NCI-H82 (cell line): ENCODE measurements at places on chromosomes 3 and 15.
A peak's percentile ranks its signal among the peaks of the same experiment; 100 is the strongest.

GRCh38 chr3:194572143-194572789 is 61.0 kb downstream of the TMEM44 start:
- no peak for DNase-seq

GRCh38 chr3:72810063-72810462 is 38.2 kb downstream of the SHQ1 start:
- DNase-seq, result peak; percentile 41

DNA sequence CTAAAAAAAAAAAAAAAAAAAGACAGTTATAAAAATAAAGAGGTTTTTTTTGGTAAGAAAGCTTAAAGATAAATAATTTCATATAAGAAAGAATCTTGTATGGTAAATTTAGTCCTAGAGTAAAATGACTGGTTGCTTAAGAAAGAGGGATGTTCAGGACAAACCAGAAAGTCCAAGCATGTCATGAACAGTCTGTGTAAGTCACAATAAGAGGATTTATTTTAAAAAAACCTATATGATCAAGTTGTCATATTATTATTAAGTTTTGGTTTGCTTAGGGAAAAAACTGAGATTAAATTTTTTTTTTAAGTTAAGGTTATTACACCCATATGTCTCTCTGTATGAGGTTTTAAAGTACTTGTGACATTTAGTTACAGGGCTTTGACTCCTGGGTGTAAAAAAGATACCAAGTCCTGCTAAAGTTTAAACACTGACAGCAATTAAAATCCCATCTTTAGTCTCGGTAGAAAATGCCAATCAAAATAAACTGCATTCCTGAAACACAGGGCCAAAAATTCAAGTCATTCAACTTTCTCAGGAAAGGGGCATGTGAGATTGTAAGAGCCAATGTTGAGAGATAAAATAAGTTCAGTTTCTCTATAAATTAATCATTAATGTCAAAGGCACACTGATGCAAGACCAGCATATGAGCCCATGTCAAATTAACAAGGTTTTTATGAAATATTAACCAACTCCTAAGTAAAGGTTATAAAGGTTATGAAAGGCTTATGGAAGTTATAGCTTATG is 8.5 kb upstream of the BDH1 start:
- peak; percentile 38 for DNase-seq

DNA sequence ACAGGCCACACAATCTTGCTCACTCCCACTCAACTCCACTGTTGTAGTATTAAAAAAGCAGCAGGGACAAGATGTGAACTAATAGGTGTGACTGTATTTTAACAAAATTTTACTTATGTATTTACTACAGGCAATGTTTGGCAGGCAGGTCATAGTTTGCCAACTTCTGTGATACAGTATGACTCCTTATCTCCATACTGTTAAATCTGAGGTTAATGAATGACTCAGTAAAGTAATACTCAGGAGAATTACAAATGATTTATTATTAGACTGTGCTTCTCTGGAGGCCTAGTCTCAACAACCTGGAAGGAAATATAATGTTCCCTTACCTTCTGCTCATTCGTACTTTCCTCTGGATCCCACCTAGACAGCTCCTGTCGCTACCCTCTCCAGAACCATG is 258.6 kb upstream of the KCNMB2 start:
- no peak for DNase-seq

DNA sequence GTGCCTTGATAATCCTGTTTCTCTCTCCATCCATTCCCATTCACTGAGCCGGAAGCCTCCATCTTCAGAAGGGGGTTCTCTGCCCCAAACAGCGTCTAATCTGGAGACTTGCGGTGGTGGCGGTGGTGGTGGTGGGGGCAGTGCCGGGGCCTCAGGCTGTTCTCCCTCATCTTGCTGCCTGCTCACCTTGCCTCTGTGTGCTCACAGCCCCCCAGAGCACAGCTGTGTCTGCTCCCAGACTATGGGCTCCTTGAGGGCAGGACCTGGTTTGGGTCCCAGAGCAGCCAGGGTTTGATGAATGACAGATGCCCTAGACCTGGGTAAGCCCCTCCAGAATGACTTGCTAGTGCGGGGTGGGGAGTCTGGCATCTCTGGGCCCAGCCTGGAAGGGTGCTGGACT is 430 bp upstream of the PSTPIP1 start:
- no peak for DNase-seq

DNA sequence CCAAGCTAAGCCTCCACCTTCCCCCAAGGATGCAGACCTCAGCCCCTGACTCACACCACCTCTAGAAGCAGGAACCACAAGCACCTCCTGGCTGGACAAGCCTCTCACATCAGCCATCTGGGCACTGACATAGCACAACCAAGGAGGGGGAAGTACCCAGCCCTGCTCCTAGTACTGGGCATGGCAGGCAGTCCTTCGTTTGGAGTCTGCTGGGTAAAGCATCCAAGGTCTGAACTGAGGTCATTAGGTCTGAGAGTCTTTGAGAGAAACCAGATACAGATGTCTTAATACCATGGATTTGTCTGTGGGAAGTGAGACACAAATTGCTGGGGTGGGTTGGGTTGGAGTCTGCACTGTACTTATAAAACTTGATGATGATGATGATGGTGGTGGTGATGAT is 61.8 kb downstream of the CCDC33 start:
- DNase-seq, result no peak

DNA sequence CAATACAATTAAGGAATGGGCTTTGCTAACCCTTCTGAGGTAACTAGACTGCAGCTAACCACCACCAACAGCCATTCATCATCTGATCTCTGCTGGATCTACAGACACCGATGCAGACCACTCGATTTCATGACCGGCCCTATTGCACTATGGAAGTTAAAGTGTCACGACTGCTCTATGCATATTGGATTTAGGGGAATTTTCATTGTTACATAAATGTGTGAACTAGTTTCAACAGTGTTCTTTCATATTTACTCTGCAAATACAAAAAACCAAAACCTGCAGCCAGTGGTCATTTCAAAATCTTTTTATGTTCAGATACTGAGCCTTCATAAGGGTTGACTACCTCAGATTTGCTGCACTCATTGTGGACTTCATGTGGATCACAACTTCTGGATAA is 14.5 kb downstream of the CDV3 start:
- no peak for DNase-seq

- no peak for DNase-seq
Observed at GRCh38 chr3:134522541-134522940, 36.7 kb downstream of the CEP63 start.

- no peak for DNase-seq
Observed at GRCh38 chr3:72904163-72904562, 16.3 kb downstream of the GXYLT2 start.

DNA sequence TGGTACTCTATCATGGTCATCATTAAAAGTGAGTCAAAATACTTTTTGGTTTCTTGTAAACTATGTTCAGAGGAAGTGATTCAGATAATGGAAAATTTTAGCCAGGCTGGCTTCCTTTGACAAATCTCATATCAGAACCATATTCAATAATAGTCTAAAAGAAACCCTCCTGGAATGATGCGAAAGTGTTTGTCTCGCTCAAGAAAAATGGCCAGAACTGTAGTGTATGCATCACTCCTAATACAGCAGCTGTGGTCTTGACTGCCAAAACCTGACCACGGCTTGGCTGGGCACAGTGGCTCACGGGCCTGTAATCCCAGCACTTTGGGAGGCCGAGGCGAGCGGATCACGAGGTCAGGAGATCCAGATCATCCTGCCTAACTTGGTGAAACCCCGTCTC is 35.6 kb upstream of the KCNMB2 start:
- DNase-seq, result no peak

DNA sequence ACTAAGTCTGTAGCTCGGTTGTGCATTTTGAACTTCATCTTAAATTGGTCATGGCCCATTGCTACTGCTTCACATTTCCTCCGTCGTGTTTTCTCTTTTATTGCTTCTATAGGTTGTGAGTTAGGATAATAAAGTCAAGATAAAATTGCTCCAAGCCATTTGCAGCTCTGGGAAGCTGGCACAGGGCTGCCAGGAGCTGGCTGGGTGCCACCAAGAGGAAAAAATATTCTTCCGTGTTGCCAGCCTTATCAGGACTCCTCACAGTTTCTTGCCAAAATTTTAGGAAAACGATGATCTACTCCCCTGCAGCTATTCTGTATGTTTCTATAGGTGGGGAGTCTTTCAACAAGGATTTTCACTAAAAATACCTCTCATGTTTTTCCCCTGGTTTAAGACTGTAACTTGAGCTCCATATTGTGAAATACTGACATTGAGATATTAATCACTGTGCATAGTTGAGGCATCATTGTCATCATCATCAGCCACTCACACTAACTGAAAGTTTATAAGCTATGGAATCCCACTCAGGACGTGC is 55.4 kb upstream of the PIAS1 start:
- DNase-seq, result no peak

- DNase-seq, result no peak
Observed at GRCh38 chr3:123759311-123759710, 124.8 kb downstream of the MYLK start.

DNA sequence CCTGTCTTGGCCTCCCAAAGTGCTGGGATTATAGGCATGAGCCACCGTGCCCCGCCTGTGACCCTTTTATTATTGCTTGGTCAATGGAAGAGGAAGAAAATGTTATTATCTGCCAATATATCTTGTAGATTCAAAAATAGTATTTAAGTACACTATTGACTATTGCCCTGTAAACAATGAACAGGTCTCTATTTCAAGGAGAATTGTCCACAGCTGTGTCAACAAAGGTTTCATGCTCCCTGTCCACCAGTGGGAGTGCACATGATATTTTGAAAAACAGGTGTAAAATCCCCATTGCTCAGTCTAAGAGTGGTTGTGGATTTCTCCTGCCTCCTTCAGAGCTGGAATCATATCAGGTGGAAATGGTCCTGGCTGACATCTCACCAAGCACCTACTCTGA is 36.5 kb upstream of the IGF1R start:
- DNase-seq, result no peak

DNA sequence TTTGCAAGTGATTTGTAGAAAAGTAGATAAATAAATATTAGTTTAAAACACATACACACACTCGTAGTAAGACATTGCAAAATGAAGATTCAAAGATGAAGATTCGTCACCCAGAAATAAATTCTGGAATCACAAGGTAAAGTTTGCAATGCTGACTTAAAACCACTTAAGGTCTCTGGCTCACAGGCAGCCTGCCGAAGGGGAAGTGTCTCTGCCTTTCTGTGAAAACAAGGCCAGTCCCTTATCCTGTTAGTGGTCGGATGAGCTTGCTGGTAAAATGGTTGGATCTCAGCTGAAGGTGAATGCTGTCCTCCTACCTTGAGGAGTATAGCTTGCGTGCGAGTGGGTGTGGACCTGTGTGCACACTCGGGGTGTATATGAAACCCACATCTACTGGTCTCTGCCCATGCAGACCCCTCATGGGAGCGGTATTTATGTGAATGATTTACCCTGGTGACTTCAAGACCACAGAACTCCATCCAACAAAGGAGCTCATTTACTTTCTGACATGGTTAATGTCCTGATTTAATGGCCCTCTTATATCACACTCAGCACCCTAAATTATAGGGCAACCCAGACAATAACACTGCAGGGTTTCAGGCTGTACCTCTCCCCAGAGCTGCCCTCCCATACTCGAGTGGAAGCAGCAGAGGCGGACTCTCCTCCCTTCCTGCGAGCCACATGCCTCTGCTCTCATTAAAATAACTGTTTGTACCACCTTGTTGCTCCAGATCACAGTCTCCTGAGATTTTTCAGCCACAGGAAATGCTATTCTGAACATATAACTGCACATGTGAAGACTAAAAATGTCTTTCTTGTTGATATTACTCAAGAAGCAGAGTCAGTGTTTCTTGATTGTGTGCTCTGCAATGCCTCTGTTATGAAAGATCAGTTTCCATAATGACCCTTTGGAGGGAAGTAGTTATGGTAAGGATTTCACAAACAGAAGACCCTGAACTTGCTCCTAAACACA is 45.9 kb upstream of the ALDH1A3 start:
- DNase-seq, result peak; percentile 82

GRCh38 chr3:155835341-155836071 is 18.7 kb downstream of the SLC33A1 start:
- no peak for DNase-seq

DNA sequence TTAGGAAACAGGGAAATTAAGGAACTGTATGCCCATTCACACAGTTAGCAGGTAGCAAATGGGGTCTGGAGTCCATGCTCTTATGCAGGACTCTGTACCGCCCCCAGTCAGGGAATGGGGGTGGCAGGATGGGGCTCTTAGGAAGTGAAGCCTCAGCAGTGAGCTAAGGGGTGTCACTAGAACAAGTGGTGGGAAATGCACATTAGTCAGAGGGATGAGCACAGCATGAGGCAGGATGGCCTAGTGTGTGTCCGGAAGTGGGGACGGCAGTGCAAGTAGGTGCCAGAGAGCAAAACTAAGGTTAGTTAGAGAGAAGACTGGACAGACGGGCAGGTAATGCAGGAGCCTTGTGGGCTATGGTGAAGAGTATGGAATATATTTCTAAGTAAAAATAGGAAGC is 60.7 kb downstream of the ST3GAL6 start:
- peak; percentile 58 for DNase-seq

DNA sequence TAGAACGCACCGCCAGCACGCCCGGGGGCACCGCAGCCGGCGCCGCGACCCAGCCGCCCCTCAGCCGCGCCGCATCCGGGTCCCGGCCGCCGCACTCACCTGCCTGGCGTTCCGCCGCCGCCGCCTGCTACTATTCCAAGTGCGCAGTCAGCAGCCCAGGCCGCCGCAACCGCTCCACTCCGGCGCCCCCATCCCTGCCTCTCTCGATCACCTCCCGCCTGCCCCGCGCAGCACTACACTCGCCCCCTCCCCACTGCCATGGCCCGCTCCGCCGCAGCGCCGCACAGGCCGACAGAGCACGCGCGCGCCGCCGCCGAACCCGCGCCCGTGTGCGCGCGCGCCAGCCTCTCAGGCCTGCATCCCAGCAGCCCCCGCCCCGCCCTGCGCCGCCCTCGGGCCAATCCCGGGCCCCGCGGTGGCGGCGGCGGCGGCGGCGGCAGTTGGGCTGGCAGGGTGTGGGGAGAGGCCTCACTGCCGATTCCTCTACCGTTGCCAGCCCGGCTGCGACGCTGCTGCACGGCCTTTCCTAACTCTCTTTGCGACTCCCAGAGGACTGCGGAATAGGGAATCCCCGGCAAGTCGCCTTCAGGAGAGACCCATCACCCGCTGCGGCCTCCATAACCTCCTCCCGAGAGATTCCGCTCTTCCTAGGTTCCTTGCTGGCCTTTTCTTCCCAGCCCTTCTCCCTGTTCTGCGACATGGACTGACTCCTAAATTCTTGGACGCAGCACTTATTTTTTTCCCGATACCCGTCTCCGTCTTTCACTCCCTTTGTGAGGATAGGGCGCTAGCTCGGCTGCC is at the start of gene PIK3CB:
Gene PIK3CB, minus strand, starts transcription at position 333 of the 801 bp plus-strand sequence. CDS start 75,585 bp downstream, outside the sequence.
- DNase-seq, result peak; percentile 95

GRCh38 chr15:81749716-81750375 is 296.0 kb downstream of the MEX3B start:
- DNase-seq, result peak; percentile 68

DNA sequence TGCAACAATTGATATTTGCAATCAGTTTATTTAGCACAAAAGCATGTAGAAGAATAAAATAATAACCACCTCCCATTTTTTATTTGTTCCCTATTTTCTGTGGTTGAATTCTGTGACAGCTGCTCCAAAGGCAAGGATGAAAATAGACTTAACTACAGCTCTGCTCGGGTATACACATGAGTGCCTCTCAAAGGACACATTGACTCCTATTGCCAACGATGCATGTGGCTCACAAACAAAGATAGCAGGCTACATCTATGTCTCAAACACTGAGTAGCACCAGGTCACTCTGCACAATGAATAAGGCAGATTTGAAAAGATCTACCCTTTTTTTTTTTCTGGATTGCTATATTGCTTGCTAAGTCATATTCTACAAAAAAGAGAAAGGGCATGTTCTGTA is 612.9 kb downstream of the ROBO1 start:
- peak; percentile 2 for DNase-seq
